Activated CD4-positive, alpha-beta T cell treated with anti-CD3 and anti-CD28 coated beads, Interleukin-2, amount 50 U/mL, for 48 hours (primary cell): ENCODE measurements at places on chromosomes 6 and 20.

- DNase-seq: no peak
These were observed 241.4 kb downstream of the IBTK start for GRCh38 chr6:82006027-82006738.

DNA sequence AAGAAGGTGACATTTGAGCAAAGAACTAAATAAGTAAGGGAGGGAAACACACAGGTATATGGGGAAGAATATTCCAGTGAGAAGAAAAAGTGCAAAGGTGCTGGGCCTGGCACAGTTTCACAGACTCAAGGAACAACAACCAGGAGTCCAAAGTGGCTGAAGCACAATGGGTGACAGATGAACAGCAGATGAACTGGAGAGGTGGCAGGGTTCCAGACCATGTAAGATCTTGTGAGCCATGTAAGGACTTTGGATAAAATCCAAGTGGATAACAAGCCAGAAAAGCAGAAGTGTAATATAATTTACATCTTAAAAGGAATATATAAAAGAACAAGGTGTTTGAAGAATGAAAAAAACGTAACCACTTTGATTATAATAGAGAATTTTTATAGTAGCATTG is 87.9 kb downstream of the MMS22L start:
- DNase-seq: no peak

GRCh38 chr20:13670160-13670559 is 31.4 kb upstream of the TASP1 start:
- DNase-seq: no peak

DNA sequence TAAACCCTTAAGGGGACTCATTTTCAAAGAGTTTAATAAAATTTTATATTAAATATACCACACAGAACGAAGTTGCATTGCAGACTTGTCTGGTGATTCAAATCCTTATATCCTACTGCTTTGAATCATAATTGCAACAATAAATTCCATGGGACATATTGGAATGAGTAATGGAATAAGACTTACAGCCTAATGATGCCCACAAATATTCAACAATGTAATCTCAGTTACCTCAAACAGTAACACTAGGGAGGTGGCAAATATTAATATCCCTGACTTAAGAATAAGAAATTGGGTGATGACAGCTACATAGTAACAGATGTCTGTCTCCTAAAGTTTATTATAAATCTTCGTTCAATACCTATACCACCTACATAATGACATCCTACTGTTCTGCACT is 52.6 kb downstream of the BMP5 start:
- DNase-seq: no peak

GRCh38 chr20:57717797-57718196 is 8.0 kb upstream of the PMEPA1 start:
- no peak for DNase-seq

DNA sequence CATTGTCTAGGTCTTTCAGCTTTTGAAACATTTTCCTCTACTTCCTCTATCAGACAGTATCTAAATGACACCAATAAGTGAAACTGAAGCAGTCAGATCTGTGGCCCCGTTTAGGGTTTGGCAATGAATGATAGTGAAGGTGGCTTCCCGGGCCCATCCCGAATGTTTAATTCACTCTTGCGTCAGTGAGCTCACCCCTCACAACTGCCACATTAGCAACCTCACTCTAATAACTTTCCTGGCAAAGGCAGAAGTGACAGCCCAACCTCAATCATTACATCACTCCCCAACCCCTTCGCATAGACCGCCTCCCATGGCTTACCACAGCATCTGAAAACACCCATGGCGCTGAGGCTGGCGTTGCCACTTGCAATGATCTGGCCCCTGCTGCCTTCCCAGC is 92.4 kb upstream of the CD83 start:
- no peak for DNase-seq

DNA sequence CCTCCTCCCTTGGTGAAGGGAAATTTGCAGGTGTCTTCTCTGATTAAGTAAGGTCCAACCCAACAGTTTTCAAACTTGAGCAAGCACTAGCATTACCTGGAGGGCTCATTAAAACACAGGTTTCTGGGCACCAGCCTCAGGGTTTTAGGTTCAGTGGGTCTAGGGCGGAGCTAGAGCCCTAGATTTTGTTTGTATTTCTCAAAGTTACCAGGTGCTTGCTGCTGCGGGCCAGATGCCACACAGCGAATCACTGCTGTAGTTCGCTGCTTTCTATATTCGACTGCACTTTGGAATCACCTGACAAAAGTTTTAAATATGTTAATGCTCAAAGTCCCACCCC is 869 bp downstream of the COL21A1 start:
- DNase-seq: no peak

- no peak for DNase-seq
These were observed 1.5 kb downstream of the HLA-DOA start for GRCh38 chr6:33007831-33008400.
